Fibroblast of the aortic adventitia (primary cell): ENCODE measurements at places on chromosomes 3 and 15. TPM values are rescaled to one million over a fixed set of nuclear protein-coding genes. Genes with fewer than 3 reads are reported as not detected.

DNA sequence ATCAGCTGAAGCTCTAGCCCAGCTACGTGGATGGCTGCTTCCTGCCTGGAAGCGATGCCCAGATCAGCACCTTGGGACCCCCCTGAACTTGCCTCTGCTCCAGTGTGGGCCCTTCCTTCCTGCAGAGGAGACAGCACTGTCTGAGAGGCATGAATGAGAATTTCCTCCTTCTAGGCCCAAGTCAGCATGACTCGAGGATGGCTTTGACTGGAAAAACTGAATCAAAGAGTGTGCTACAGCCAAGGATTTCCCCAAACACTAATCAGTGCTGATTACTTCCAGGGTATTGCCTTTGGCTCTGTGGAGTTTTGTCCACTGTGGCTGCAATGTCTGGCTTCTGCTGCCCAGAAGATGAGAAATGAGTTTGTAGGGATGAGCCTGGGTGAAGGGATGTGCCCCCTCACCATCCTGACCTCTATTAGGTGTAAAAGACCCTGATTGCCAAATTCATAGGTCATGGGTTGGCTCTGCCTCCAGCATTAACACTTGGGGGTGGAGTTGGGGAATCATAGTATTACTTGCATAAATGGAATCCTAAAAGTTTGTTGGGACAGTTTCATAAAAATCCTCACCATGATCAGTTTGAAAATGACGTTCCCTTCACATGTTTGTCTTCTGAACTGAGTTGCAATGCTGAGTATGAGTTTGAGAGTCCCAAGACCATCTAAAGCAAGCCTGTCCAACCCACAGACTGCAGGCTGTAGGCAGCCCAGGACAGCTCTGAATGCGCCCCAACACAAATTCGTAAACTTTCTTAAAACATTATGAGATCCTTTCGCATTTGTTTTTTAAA is 36.7 kb downstream of the FLNB start:
- peak; percentile 80 for DNase-seq

The CCDC13 gene
- total RNA-seq, result 0.27 and 8.6 TPM in 2 replicates

DNA sequence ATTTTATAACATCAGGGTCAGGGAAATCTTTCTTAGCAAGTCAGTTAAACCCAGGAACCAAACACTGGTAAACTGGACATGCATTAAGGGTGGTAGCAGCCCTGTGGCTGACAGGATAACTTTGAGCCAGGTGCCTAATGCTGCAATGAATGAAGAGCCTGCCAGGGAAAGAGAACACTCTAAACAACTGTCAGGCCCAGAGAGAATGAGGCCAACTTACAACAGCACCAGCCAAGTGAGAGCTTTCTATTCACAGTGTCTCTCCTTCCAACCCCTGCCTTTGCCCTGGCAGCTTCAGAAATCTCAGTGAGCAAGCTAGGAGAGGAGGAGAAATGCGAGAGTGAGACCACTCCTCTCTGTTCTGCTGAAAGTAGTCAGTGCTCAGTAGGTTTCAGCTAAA is 50.4 kb upstream of the ATP2C1 start:
- DNase-seq, result no peak

The FRG2C gene
- not detected in 2 replicates for total RNA-seq

DNA sequence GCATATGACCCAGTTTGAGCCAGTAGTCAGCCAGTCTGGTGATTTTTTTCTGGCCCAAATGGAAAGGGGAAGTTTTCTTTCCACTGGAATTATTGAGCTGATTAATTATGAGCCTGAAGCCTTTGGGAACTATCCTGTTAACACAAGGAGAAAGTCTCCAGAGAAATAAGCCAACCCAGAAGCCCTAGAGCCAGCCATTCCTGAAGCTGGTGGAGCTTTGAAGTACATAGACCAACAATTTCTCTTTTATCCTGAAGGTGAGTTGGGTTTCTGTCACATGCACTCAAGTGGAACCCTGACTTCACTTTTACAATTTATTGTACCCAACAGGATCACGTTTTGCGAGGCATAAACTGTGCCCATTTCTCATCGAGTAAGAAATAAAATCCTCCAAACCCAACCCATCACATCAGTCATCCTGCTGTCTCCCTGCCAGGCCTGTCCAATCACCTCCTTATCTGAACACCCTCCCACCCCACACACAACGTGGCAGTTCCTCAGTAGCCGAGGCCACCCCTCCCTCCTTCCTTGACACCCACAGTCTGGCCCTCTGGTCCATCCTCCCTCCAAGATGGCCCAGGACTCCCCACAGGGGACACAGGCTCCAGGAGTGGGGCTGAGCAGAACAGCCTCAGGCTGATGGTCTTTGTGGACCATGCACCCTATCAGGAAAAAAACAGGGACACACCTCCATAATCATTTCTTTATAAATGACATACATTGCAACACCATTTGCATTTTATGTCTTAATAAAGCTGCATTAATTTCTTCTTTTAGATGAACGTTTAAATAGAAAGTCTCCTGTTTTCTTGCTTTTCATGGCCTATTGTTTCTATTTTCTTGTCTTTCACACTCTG is 55.7 kb upstream of the GATA2 start:
- DNase-seq, result peak; percentile 64

The SERPINI1 gene
- total RNA-seq, result 3.4 and 3.7 TPM in 2 replicates

- peak; percentile 31 for DNase-seq
Measured at GRCh38 chr3:189349772-189350171, 178.0 kb downstream of the TPRG1 start.

- no peak for DNase-seq
Measured at GRCh38 chr3:126210606-126211005, 30.2 kb upstream of the ALDH1L1 start.

DNA sequence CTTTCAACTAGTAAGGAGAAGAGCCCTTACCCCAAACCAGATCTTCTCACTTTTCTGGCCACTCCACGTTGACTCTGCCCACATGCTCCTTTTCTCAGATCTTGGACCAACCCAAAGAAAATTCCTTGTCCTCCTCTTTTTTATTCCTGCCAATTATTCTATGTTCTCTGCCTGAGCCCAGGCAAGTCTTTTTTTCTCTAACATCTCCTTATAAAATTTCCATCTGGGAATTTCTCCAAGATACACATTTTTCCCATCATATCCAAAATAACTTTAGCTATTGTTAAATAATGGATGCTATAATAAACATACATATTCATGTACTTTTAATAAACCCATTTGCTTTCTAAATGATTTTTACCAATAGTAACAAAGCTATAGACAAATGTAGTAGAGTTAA is 726.0 kb upstream of the ZNF385D start:
- no peak for DNase-seq

- DNase-seq, result no peak
Measured at GRCh38 chr3:107328069-107328468, 49.2 kb upstream of the CCDC54 start.

- peak; percentile 26 for DNase-seq
Measured at GRCh38 chr15:39362821-39363561, 217.9 kb upstream of the THBS1 start.
